Neuronal stem cell (in vitro differentiated cells): ENCODE measurements at places on chromosomes 5 and 9.
A peak's percentile ranks its signal among the peaks of the same experiment; 100 is the strongest.

DNA sequence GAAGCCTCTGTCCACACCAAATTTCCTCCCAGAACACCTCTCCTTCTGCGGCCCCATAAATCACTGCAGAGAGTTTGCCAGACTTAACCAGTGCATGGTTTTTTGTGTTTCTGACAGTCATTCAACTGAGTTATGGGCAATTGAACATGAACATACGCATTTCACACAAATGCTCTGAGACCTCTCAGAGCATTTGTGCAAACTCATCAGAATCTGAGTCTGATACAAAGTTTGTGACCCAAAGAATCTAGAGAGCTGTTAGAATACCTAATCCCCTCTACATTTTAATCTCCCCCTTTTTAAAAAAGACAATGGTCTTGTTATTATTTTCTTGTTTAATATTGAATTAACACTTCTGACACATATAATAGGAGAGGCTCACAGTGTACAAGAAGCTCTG, 416.9 kb upstream of the SMARCA2 start:
- no peak for DNase-seq

DNA sequence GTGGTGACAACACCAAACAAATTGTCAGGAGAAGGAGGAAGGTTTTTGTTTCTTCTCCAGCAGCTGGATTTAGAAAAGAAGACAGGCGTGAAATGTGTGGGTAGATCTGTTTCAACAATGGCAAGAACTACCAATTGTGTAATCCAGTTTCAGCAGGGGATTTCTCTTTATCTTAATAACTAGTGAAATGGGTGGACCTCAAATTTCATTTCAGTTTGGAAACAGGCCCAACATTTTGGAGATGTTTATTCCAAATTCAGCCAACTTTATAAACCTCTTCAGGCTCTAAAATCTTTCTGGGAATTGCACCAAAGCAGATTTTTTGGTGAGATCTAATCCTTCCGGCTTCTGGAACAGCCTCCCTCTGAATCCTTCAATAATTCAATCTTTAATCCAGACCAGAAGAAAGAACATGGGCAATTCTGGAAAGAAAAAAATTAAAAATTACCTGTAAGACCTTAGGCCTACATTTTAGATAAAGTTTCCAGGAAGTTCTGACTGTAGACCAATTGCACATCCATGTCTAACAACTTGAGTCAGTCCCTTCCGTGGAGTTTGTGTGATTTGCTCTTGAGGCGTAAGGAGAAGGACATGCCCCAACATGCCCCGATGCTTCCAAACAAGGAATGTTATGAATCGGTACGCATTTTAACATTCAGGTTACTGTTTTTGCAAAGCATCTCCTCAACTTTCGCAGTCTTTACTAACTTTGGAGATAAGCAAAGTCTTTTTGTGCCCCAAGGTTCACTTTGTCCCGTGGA, 423.6 kb downstream of the IRX1 start:
- DNase-seq = no peak

GRCh38 chr9:131668439-131669268, 71.2 kb downstream of the RAPGEF1 start:
- DNase-seq = no peak

GRCh38 chr9:7289773-7290172, 509.8 kb downstream of the DMAC1 start:
- no peak for DNase-seq

DNA sequence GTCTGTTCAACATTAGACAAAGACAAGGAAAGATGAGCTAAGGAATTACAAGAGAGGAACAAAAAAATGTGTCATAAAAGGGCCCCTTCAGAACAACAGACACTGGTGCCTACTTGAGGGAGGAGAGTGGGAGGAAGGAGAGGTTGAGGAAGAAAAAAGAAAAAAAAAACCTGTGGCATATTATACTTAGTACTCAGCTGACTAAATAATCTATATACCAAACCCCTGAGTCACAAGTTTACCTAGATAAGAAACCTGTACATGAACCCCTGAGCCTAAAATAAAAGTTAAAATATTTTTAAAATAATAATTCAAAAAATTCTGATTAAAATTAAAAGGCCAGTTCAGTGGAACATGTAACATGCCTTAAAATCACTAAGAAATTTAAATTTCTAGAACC, 107.3 kb downstream of the MTREX start:
- DNase-seq = no peak

DNA sequence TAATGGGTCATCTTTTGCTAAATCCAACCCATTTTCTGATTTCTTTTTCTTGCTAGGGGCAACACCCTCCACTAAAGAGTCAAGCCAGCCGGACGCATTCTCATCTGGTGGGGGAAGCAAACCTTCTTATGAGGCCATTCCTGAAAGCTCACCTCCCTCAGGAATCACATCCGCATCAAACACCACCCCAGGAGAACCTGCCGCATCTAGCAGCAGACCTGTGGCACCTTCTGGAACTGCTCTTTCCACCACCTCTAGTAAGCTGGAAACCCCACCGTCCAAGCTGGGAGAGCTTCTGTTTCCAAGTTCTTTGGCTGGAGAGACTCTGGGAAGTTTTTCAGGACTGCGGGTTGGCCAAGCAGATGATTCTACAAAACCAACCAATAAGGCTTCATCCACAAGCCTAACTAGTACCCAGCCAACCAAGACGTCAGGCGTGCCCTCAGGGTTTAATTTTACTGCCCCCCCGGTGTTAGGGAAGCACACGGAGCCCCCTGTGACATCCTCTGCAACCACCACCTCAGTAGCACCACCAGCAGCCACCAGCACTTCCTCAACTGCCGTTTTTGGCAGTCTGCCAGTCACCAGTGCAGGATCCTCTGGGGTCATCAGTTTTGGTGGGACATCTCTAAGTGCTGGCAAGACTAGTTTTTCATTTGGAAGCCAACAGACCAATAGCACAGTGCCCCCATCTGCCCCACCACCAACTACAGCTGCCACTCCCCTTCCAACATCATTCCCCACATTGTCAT, 72.0 kb downstream of the NUP214 start:
- DNase-seq = no peak

- no peak for DNase-seq
Observed at GRCh38 chr5:108917596-108917995, 169.9 kb downstream of the FER start.

- no peak for DNase-seq
Observed at GRCh38 chr5:93018461-93018860, 562.6 kb downstream of the NR2F1-AS1 start.

GRCh38 chr5:59597690-59598546, 295.6 kb downstream of the PDE4D start:
- DNase-seq = no peak

- no peak for DNase-seq
Observed at GRCh38 chr9:113635586-113635985, 172.1 kb downstream of the RGS3 start.

DNA sequence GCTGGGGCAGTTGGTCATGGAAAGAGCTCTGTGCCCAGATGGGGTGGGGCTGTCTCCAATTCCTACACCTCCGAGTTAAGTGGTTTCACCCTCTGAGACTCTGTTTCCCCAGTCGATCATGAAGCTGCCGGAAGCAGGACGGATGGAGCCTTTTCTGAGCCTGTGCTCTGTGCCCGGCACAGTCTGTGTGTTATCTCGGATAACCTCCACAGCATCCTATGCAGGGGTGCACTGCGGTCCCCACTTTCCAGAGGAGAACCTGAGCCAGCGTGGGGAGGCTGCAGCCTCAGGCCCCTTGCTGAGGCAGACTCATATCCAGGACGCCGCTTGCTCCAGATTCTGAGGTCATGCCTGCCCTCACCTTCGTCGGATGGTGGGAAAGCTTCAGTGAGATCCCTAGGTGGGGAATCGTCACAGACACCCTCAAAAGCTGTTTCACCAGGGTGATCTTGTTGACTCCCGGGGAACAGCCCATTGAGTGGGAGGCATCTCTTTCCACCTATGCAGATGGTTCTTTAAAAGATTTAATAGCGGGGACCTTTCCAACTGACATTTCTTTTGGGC, 6.9 kb upstream of the COL5A1 start:
- DNase-seq = no peak

DNA sequence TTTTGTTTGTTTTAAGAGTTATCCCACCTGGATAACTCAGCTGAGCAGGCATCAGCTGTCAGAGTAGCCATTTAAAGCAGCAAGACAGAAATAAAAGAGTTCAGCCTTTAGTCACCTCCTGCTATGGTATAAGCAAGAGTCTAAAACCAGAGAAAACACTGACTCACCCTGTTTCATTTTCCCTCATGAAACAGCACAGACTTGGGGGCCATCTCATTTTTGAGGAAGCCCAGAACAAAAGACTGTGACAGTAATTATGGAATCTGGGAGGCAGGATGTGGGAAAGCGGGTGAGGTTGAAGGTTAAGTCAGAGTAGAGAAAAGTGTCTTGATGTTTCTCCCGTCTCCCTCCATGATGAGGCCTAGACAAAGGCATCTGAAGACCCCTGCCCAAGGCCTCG, 90.2 kb upstream of the FAM174A start:
- DNase-seq = no peak

- DNase-seq = no peak
Observed at GRCh38 chr5:173355561-173355960, 27.3 kb upstream of the STC2 start.

DNA sequence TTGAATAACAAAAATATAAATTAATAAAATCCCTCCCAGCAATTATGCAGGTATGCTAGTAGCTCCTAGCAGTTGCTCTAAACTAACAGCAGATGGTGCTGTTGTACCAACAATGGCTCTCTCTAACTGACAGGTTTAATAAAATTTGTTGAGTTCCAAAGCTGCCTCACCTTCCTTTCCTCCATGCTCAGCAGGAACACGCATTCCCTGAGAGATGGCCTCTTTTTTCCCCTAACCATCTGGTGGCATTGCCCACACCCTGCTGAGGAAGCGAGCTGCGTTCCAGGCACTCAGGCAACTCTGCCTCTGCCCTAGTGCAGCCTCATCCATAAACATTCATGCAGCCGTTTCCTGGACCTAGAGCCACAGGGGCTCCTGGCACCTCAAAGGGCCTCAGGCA, 106.2 kb downstream of the KLHL3 start:
- DNase-seq = peak; percentile 54

DNA sequence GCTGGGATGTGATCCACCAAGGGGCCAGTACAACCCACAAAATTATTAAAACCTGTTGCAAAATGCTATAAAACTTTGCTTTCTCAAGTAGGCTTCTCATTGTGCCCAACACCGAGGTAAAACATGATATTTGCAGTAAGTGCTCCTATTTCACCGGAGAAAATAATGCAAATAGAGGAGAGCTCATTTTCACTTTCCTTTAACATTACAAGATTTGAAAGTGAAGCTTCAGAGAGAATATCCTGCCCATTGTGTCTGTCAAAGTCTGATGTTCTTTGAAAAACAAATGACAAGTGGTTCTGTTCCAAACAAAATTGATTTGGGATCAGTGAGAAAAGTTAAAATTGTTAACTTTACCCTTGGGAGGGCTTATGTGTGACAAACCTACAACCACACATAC, 287.1 kb downstream of the KCNN2 start:
- DNase-seq = no peak

- no peak for DNase-seq
Observed at GRCh38 chr9:76433406-76433805, 25.6 kb upstream of the GCNT1 start.

GRCh38 chr9:19451240-19452087, 42.7 kb downstream of the ACER2 start:
- DNase-seq = no peak

DNA sequence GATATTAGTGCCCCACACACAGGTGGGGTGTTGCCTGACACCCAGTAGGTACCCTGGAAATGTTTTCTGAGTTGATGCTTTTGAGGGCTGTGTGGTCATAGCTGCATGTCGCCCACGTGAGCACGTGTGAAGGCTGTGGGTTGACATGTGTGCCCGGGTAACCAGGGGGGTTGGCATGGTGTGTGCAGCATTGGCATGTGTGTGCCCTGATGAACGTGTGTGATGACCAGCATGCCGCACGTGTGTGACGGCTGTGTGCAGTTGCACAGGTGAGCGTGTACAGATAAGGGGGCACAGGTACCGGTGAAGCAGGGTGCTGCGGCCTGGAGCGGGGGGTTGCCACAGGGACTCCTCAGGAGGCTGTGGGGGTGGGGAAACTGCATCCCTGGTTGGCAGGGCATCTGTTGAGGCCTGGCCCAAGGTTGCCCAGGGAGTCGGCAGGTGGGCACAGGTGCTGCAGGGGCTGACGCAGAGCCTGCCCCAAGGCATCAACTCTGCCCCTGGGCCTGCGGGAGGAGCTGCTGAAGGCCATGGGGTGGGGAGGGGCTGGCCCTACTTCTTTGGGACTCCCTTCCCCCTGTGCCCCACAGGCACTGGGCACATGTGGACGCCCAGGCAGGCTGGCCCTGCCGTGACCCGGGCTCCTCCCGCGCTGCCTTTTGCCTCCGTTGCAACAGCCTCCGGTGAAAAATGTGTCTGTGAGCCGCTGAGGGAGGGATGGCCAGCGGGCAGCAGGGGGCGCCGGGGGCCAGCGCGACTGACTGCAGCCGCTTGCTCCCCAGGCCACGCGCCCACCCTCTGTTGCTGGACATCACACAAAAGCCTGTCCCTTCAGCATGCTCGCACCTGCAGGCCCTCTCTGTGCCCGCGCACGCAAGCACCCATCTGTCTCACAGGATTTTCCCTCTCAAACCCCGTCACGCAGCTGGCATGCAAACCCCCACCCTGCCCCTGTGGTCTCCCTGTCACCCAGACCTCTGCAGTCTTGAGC, 2.2 kb downstream of the UNC5A start:
- peak; percentile 60 for DNase-seq

- DNase-seq = no peak
Observed at GRCh38 chr9:120236596-120236995, 343.4 kb downstream of the CDK5RAP2 start.

GRCh38 chr5:112116371-112116770, 302.7 kb downstream of the EPB41L4A start:
- no peak for DNase-seq

DNA sequence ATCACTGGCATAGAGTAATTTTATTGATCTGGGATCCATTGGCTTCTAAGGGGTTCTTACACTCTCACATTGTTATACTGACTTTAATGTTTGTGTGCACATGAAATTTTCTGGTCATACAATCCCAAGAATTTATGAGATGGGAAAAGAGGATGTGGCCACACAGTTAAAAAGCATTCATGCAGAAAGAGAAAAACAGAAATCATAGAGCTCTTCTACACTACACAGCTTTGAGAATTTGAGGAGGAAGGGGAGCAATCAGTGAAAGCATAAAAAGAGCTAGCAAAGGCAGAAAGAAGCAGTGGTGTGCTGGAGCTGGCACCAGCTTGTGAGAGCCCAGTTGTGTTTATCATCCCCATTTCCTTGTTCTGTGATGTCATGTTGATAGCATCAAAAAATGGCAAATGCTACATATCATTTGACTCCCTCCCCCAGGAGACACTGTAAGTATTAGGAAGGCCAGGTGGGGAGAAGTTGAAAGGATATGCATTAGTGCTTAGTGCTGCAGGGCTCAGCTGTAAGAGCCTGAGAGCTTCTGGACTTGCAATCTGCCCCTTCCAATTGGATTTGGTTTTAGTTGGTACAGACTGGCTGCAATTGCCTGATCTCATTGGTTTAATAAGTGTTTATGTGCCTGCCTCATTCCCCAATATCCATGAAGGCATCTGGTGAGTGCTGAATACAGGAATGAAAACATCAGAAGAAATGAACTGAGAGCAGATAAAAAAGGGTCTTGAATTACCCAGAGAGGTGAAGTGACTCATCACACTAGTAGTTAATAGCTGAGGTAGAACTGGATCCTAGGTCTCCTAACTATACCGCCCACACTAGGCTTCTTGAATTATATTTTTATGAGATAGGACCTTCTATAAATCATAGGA, 30.9 kb downstream of the RHOBTB3 start:
- DNase-seq = no peak
